Gastrocnemius medialis (tissue), 4 donors: ENCODE measurements at places on chromosomes 13 and 19. TPM values are rescaled to one million over a fixed set of nuclear protein-coding genes. Genes with fewer than 3 reads are reported as not detected.
A peak's percentile ranks its signal among the peaks of the same experiment; 100 is the strongest.

The GTF2F1 gene
- total RNA-seq = 34.8 TPM

The FLT3LG gene
- total RNA-seq = 0.91 TPM

The FBXO17 gene
- total RNA-seq = 1.6 TPM

The CGB8 gene
- not detected for total RNA-seq

The LILRB1 gene
- total RNA-seq = not detected

The DCT gene
- total RNA-seq = 0.10 TPM

The CRX gene
- not detected for total RNA-seq

The ZNF763 gene
- 0.46 TPM for total RNA-seq

The SMG9 gene
- total RNA-seq = 9.1 TPM

DNA sequence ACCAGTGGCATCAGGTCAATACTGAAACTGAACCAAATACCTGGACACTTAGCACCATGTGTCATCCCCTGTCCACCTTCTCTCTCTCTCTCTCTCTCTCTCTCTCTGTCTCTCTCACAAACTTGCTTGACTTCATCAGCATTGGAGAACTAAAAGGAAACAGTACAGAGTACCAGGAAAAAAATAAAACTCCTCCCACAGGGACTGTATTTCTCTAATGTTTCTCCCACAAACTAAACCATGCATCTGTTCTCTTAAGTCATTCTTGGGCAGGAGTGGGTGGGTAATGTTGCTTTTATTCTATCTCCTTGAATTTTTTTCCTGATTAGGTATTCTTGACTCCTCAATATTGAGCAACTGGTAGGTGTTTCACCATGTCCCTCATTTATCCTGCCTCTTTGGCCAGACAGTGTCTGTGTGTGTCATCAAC lies 112.9 kb upstream of the CACNA1A start:
- no peak overlapping the region for H3K27ac ChIP-seq
- DNase-seq = no peak
- no peaks in the 10 kb centered on the region for H3K27me3 ChIP-seq
- H3K4me3 ChIP-seq = no peak overlapping the region
- no peaks in the 10 kb centered on the region for H3K36me3 ChIP-seq

- H3K36me3 ChIP-seq = peaks cover 14% of the 10 kb centered on the region
- H3K4me1 ChIP-seq = peaks cover 16% of the 10 kb centered on the region
- H3K27me3 ChIP-seq = no peaks in the 10 kb centered on the region
- peak overlapping the region; percentile 91 for H3K4me3 ChIP-seq
These were observed 407 bp upstream of the ZNF550 start for GRCh38 chr19:57560049-57560491.

DNA sequence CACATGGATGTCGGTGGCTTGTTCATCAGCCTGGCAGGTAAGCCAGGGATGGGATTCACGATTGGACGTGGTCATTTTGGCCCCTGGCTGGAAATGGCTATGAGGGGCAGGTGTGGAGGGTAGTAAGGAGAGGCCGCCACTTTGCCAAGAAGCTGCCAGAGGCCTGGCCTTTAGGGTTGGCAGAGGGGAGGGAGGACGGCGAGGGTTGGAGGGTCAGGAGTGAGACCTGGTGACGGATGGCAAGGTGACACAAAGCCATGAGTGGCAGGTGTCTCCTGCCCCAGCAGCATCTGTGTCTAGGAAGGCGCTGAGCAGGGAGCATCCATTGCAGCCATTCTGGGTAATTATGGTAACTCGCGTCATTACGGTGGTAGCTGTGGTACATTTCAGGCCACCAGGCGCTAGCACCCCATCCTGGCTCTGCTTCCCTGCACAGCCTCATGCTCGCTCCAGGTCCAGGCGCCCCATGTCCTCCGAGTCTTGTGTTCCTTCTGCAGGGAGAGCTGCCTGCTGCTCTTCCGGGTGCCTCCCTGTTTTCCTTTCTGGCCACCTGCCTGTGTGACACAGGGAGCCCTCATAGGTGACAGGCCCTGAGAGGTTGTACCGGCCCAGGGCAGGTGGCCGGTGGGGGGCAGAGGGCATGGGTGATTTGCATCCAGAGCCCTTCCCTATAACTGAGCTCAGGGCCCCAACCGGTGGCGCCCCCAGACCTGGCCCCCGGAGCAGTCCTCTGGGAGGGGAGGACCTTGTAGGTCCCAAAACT lies 4.2 kb downstream of the SSBP4 start:
- H3K4me3 ChIP-seq = no peak overlapping the region
- no peak for DNase-seq
- H3K4me1 ChIP-seq = peaks cover 54% of the 10 kb centered on the region
- peak overlapping the region; percentile 24 for H3K27ac ChIP-seq
- peaks cover 3% of the 10 kb centered on the region for H3K27me3 ChIP-seq

DNA sequence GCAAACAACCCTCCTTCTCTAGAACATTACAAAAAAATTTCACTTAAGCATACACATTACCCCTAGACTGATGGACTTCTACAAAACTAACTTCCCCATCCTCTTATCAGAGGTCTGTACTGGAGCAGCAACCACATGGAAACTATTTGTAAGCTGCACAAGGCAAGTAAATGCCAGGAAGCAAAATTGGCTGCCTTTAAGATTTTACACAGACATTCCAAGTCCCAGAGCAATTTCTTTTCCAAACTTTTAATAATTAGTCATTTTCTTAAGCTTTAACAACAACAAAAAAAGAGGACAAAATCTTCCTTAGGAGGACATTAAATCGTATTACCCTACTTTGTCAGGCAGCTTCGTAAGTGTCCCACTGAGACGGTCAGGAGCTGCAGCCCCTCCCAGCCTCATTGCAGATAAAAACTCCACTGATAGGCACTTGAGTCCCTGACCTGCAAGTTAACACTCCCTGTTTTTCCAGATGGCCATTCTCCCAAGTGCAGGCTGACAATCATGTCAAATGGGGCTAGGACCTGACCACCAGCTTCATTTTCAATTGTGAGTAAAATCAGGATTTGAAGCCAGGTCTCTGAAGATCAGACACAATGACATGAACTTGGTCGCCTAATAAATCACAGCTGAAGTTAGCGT lies 680.1 kb downstream of the DIAPH3 start:
- DNase-seq = no peak
- no peak overlapping the region for H3K4me3 ChIP-seq

DNA sequence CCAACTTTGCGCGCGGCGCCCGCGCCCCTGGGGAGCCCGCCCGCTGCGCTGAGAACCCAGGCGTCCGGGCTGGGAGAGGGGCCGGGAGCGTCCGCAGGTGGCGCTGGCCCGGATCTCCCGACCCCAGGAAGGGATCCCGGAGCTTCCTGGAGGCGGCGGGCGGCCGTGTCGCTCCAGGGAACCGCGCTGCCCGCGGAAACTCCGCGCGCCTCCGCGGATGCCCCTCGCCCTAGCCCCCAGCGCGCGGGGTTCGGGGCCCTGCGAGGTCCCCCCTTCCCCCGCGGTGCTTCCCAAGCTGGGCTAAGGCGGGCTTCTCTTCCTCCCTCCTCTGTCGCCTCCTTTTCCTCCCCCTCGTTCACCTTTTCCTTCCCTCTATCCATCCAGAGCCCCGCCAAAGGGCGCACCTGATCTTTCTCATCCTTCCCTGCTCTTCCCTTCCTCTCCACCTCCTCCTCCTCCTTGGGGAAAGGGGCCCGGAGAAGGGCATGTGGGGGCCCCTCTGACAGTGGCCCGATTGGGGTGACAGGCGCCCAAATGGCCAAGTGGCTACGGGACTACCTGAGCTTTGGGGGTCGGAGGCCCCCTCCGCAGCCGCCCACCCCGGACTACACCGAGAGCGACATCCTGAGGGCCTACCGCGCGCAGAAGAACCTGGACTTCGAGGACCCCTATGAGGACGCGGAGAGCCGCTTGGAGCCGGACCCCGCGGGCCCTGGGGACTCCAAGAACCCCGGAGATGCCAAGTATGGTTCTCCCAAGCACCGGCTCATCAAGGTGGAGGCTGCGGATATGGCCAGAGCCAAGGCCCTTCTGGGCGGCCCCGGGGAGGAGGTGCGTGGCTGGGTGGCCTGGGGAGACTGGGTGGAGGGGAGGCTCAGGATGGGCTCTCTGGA lies 710 bp downstream of the SHD start:
- peak overlapping the region; percentile 22 for H3K4me3 ChIP-seq
- no peak for DNase-seq
- peaks cover 38% of the 10 kb centered on the region for H3K27me3 ChIP-seq
- H3K36me3 ChIP-seq = no peaks in the 10 kb centered on the region
- H3K27ac ChIP-seq = no peak overlapping the region

DNA sequence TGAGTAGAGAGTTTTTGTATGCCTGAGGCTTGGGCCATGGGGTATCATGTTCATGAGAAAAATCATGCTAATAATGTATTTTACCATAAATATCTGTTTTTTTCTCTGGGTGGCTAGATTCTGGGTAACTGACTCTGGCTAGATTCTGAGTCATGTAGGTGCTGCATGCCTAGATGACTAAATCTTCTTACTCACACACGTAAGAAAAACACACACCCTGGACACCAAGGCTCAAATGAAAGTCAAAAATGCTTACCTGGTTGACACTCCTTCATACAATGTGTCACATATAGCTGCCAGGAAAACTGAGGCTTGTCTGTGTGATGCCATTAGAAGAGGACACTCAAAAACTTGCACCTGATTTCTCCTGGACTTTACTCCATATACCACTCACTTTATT lies 597.4 kb upstream of the SLITRK1 start:
- H3K4me3 ChIP-seq = no peak overlapping the region
- H3K27ac ChIP-seq = no peak overlapping the region
- no peaks in the 10 kb centered on the region for H3K27me3 ChIP-seq
- no peaks in the 10 kb centered on the region for H3K36me3 ChIP-seq

DNA sequence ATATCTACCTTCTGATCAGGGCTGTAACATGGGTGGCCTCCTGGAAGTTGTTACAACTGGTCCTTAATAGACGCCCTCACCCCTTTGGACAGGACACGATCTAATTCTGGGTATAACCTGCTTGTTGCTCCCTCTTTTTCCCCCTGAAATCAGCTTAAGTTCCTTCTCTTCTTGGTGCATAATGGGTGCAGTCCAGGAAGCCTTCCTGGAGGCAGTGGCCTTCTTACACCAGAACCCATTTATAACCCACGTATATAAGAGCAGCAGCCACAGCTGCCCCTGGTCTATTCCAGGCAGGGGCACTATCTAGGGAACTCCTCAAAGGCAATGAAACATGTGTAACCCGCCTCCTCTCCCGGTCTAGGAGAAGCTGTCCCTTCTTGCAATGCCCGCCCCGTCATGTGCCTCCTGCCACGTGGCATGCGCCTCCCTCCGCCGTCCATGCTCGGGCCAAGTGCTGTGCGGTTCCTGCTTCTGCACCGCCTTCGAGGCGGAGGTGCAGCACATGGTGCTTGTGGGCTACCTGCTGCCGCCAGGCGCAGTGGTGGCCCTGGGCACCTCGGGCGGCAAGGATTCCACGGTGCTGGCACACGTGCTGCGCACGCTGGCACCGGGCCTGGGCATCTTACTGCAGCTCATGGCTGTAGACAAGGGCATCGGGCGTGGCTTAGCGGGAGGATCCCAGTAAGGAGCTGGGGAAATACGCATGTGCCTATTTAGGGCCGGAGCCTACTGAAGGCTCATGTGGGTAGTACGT lies 27.3 kb downstream of the ZNF175 start:
- H3K4me3 ChIP-seq = no peak overlapping the region
- no peaks in the 10 kb centered on the region for H3K36me3 ChIP-seq
- H3K27ac ChIP-seq = no peak overlapping the region
- DNase-seq = no peak
- H3K27me3 ChIP-seq = peaks cover 9% of the 10 kb centered on the region

GRCh38 chr13:46567671-46568070 lies 14.7 kb downstream of the LRCH1 start:
- H3K27me3 ChIP-seq = no peaks in the 10 kb centered on the region
- H3K27ac ChIP-seq = no peak overlapping the region
- H3K4me3 ChIP-seq = no peak overlapping the region
- no peaks in the 10 kb centered on the region for H3K36me3 ChIP-seq
- no peak for DNase-seq

DNA sequence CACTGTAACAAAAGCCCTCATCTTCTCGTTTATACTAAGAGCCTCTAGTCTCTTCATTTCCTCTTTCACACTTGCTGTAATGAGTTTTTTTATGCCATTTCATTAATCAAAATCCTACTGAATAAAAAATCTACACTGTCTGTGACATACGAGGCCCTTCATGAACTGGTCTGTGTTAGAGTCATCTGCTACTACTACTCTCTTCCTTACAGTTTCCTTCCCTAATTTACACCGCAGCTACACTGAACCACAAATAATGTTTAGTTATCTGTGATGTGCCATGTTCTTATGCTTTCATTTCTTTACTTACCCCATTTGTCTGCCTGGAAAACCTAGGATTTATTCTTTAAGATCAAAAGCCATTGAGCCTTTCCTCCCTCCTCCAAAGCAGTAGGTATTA lies 16.0 kb downstream of the UFM1 start:
- no peaks in the 10 kb centered on the region for H3K27me3 ChIP-seq
- no peak overlapping the region for H3K4me3 ChIP-seq
- peaks cover 4% of the 10 kb centered on the region for H3K36me3 ChIP-seq
- no peak overlapping the region for H3K27ac ChIP-seq
- H3K4me1 ChIP-seq = no peaks in the 10 kb centered on the region

DNA sequence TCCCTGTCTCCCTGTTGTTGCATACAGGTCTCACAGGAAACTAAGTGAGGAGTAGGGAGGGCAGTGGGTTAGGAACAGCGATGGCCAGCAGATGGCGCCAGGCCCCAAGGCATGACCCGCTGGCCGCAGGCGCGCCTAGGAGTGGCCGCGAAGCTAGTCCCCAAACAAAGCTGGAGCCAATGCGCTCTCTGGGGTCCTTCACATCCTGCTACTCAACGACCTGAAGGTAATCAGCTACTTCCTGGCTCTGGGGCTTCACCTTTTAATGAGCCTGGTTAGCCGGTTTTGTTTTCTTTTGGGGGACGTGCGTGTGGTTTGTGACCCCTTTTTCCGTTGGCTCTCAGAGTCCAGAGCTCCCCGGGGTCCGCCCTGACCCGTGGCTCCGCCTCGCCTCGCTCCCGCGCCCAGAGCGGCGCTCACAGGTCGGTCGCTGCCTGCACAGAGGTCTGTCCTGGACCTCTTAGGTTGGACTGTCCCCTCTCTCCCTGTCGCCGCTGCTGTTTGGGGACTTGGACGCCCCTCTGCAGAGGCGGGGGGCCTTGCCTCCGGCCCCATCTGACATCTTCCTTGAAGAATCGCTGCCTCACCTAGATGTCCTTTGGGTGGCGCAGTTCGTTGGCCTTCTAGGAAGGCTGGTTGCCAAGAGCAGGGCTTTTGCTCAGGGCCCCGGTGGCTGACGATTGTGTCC lies 62.2 kb upstream of the GTF3A start:
- no peak overlapping the region for H3K27ac ChIP-seq
- peak; percentile 65 for DNase-seq
- peaks cover 3% of the 10 kb centered on the region for H3K4me1 ChIP-seq
- no peaks in the 10 kb centered on the region for H3K36me3 ChIP-seq
- peaks cover 2% of the 10 kb centered on the region for H3K27me3 ChIP-seq

DNA sequence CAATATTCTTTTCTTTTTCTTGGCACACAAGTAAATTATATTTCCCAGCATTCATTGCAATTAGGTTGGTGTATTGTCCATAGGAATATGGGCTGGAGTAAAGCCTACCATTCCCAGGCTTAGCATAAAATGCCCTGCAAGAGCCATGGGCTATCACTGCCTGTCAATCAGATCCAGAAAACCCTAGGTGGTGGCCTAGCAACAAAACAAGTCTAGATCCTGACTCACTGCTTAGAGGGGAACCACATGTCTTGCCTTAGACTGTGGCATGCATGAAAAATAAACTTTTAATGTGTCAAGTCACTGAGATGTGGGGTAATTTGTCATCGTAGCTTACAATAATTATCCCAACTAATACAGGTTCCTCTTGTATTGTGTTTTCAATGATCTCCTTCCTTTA lies 16.2 kb downstream of the SOX21 start:
- no peaks in the 10 kb centered on the region for H3K4me1 ChIP-seq
- H3K36me3 ChIP-seq = no peaks in the 10 kb centered on the region
- H3K27ac ChIP-seq = no peak overlapping the region
- H3K4me3 ChIP-seq = no peak overlapping the region
- DNase-seq = no peak
